T follicular helper cell (primary cell): ENCODE measurements at places on chromosomes 7 and 10.

GRCh38 chr10:128793726-128794655 is 667.8 kb upstream of the MKI67 start:
- no peak for DNase-seq

DNA sequence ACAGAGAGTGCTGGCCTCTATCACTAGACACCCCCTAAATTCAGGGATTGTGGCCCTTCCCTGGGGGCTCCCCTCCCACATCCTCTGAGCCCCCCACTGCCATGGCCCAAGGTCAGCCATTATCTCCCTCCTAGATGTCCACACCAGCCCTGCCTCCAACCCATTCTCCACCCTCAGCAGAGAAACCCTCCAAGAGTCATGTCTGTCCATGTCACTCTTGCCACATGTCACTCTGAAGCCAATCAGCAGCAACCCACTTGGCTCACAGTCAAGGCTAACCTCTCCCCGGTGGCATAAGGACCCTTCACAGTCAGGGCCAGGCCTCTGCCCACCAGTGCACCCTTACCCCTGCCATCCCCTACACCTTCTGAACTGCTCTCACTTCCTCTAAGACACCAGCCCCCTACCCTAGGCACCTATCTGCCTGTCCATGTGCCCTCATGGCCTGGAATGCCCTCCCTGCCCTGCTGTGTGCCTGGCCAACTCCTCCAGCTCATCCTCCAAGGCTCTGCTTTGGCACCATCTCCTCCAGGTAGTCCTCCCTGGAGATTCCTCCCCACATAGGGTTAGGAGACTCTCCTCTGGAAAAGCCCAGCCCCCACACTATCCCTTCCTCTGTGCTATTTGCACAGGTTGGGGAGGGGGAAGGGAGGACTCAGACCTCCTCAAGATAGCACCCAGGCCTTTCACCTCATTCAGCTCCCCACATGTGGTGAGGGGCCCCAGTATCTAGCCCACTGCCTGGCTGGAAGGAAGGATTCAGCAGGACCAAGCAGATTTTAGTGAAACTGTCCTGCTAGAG is 83.7 kb downstream of the GRID1 start:
- no peak for DNase-seq

- peak; percentile 42 for DNase-seq
Measured at GRCh38 chr7:142603870-142604448, 145.3 kb upstream of the PRSS1 start.

DNA sequence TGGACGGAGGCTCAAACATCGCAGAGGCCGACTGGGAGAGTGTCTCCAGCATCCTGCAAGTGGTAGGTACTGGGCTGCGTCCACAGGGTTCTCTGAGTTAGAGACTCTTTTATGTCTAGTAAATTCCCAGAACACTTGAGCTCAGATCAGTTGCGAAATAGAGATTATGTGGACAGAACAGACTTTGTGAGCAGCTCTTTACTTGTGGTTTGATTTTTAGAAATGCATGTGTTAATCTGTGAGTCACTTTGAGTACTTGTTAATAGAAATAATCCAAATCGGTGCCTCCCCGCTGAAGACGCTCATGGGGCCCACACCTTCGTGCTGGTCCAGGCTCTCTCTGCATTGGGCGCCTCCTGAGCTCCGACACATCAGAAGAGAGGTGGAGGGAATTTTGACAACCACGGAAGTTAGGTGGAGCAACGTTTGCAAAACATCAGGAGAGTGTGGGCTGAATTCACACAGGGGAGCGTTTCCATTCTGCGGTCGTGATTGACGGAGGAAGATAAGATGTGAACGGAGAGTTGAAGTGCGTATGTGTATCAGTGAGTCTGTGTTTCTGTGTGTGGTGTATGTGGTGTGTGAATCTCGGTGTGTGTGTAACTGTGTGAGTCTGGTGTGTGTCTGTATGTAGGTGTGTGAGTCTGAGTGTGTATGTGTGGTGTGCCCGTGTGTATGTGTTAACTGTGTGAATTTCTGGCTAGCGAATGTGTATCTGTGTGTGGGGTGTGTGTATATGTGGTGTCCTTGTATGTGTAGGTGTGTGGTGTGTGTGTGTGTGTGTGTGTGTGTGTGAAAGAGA is 32.1 kb downstream of the PFKP start:
- DNase-seq, result no peak

GRCh38 chr7:43584195-43584586 is 1.3 kb downstream of the STK17A start:
- DNase-seq, result peak; percentile 27

DNA sequence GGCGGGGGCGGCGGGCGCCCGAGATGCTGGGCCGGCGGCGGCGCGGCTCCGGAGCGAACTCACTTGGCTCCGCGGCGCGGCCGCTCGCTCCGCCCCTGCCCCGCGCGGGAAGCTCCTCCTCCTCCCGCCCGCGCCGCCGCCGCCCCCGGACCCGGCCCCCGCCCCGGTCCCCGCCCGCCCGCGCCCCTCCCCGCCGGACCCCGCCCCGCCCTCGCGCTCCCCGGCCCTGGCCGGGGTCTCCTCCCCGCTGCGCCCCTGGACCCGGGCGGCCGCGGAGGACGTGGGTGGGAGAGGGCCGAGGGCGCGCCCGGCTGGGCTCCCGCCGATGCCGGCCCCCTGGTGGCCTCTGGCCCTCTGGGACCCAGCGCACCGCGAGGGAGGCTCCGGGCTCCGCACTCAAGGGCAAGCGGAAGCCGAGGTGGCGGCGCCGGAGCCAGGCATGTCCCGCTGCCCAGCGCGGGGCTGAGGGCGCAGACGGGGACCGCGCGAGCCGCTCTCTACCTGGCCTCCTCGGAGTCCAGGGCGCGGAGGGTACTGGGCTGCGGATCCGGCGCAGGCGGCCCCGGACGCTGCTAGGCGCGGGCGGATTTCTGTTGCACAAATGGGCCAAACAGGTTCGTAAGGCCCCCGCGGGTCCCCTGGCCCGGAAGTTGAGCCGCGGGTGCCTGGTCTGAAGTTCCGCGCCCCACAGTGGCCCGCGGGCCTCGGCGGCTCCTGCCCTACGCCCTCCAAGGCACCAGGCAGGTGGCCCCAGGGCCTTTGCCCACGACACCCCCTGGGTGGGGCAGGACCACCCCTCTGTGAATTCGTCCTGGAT is at the start of gene TCERG1L:
Gene TCERG1L, minus strand, starts transcription at position 61 of the 817 bp plus-strand sequence. CDS start 86 bp downstream, outside the sequence.
- no peak for DNase-seq

DNA sequence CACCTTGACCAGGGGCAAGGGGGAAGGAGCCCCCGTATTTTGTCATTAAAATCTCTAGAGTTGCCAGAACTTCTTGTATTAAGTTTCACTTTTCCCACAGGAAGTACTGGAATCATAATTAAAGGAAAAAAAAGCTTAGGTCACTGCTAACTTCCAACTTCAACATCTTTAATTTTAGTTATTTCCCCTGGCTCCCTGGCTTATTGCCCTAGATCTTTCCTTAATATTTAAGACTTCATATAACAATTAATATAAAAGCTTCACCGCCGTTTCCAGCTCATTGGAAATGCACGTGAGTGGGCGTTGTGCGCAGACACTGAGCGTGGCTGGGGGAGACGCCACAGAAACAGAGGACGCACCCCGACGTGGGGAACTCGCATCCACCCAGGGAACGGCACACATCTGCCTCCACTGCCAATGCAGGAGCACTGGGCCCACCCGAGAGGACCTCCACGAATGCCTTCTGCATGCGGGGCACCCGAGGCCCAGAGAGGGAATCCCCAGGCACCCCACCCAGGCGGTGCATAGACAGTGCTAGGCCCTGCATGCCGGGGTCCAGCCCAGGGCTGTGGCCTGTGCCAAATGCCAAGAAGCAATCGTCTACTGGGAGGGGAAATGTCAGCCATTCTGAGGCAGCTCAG is 72.2 kb downstream of the ADARB2 start:
- no peak for DNase-seq

- no peak for DNase-seq
Measured at GRCh38 chr7:74542558-74543117, 88.9 kb downstream of the GTF2IRD1 start.

- no peak for DNase-seq
Measured at GRCh38 chr7:24406053-24406788, 122.2 kb downstream of the NPY start.

- no peak for DNase-seq
Measured at GRCh38 chr10:24465124-24465874, 256.4 kb downstream of the KIAA1217 start.

DNA sequence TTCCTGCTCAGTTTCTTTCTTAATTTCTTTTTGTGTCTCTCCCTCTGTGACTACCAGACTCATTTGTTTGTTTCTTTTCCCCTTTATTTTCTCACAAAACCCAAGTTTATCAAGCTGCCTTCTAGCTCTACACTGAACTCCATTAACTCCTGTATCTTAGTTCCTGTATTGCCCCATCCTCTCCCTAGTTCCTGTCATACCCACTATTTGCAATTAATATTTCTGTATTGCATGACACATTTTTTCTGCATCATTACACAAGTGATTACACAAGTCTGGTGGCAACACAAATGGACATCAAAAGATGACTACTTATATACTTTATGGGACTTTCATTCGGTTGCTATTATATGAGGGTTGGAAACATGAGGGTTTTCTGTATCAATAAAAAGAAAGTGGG is 26.9 kb upstream of the OR9A4 start:
- DNase-seq, result no peak

DNA sequence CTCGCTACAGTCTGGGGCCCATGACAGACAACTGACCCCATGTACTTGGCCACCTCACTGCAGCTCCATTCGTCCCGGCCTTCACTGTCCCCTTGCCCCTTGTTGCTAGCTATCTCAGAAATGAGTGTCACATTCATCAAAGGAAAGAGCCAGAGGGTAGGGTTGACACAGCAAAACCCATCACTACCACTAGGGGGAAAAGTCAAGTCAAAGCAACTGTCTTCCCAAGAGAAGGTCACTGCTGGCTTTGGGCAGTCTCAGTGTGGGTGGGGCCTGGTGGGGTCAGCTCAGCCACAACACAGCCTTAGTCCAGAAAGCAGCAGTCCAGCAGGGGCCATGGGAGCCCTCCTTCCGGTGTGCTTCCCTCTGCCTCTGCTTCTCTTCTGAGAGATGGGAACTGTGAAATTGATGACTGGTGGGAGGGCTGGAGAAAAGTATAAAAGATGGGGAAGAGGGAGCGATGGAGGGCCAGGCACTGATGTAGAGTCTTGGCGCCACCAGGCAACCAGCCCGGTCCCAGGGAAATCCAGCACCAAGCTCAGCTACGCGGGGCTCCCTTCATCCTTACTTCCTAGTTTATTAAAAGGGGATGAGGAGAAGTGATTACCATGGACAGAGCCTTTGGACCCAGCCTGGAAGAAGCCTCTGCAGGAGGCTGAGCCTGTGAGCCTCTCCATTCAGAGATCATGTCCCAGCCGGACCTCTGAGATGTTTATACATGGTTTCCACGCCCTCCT is 58.0 kb downstream of the PLXNA4 start:
- DNase-seq, result no peak

GRCh38 chr10:73625004-73625883 is 16.0 kb downstream of the MYOZ1 start:
- DNase-seq, result no peak

- DNase-seq, result no peak
Measured at GRCh38 chr10:88270871-88271713, 312.0 kb downstream of the RNLS start.

GRCh38 chr7:128827248-128827958 is 2.8 kb upstream of the FLNC start:
- no peak for DNase-seq
